ENCODE measurements at places on chromosomes 2 and 18.
A peak's percentile ranks its signal among the peaks of the same experiment; 100 is the strongest.

DNA sequence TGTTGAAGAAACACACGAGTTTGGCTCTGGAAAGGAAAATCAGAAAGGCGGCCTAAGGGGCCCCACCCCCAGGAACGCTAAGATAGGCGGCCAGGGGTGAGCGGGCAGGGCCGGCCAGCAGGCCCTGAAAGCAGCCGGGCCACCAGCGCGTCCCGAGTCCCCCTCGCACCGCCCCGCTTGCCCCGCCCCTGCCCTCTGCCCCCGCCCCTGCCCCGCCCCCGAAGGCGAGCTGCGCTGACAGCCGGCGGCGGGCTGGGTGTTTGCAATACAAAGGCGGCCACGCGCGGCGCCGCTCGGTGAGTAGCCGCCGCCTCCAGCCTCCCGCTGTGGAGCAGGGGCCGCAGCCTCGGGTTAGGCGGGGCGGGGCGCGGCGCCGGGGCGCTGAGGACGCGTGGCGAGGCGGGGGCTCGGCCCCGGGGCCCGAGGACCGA is at the start of gene LPIN1:
Gene LPIN1 (plus strand): TSS at position 257 of the 431 bp plus-strand sequence. CDS start 18,910 bp downstream, outside the sequence.
- peak; percentile 90 for DNase-seq

GRCh38 chr2:234403751-234404150 is 93.1 kb downstream of the ARL4C start:
- no peak for DNase-seq

- DNase-seq = no peak
Measured at GRCh38 chr2:120442923-120443571, 97.1 kb downstream of the INHBB start.

GRCh38 chr2:217942731-217943335 is 60.0 kb downstream of the TNS1 start:
- DNase-seq = no peak

DNA sequence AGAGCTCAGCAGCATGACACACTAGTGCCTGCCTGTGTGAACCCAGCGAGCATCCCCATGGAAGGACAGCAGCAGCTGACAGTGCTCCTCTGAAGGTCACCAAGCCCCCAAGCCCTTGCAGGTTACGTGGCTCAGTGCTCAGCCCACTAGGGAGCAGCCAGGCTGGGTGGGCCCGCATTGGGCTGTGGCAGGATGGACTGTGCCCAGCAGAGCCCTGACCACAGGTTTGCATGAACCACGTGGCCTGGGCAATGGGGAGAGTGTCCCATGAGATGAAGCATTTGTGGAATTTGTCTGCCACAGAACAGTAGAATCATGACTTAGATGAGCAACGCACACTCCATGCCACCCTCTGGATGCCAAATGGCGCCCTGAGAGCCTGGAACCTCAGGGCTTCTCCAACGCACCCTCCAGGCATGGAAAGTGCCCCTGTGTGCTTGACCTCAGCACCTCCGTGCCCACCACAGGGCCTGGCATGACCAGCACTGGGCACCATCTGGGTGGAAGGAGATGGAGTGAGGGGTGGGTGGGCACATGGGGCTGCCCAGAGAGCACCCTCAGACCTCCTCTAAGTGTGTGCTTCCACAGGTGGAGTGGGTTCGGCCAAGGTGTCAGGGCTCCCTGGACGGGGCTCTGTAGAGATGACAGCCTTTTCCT is 216.1 kb upstream of the RAB6C start:
- no peak for DNase-seq

DNA sequence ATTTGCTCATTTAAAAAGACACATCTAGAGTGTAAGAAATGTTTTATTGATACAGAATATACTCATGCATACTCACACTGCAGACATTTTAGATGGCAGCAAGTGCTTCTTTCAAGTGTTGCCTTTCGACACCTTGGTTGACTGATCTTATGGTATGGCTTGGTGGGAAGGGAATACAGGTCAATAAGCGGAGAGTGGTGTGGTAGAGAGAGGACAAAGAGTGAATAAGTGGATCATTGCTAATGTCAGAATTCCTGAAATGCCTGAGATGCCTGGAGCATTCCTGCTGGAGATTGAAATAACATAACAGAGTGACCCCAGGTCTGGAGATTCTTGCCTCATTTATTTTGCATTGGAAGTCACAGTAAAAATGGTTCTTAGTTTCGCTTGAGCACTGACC is 76.7 kb downstream of the RND3 start:
- DNase-seq = no peak

- no peak for DNase-seq
Measured at GRCh38 chr2:60735496-60736250, 20.4 kb upstream of the PAPOLG start.

GRCh38 chr18:57743008-57743407 is 60.1 kb downstream of the ATP8B1 start:
- no peak for DNase-seq

- DNase-seq = no peak
Measured at GRCh38 chr2:43448011-43448821, 147.6 kb downstream of the THADA start.

GRCh38 chr2:132415915-132416722 is 486 bp upstream of the GPR39 start:
- peak; percentile 11 for DNase-seq

DNA sequence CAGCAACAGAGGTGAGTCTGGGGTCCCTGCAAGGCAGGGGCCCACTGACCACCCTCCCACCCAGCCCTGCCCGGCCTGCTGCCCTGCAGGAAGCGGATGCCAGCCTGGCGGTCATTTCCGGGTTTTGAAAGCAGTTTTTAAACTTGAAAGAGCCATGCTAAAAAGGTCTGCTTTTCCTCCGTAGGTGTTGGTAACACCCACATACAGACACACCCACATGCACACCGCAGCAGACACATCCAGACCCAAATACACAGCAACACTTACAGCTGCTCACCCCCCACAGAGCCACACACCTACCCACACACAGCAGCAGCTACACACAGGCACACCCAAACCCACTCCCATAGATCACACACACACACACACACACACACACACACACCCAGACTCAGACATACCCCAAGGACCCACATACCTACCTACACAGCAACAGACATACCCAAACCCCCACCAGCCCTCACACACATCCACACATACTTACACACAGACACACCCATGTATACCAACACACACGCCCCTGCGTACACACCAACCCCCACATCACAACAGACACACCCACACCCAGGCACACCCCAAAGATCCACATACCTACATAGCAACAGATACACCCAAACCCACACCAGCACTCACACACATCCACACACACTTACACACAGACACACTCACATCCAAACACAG is 7.6 kb downstream of the ZFP36L2 start:
- peak; percentile 56 for DNase-seq

DNA sequence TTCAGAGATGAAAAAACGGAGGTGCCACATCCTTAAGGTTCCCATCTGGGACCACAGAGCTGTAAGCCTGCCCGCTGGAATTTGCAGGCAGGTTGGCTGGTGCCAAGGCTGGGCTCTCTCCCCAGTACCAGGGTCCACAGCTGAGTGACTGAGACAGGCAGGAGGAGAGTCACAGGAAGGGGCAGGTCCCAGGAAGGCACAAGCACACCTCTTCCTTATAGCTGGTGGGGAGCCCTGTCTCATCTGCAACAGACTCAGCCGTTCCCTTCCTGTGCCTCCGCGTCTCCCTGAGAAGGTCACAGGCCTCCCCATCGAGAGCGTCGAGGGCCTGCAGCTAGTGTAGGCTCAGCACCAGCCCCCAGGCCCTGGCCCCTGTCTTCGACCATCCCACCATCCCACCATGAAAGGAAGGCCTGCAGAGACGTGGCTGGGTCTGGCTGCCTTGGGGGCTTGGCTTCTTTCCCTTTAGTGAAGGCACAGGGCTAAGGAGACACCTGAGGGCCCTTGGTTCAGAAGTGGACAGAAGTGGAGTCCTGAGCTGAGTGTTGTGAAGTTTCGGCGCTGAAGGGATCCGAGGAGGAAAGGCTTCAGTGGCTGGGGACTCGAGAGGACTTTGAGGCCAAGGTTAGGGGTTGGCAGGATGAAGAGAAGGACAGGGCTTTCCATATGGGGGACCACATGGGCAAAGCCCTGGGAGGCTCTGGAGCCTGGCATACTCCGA is 26.8 kb downstream of the GLI2 start:
- no peak for DNase-seq

DNA sequence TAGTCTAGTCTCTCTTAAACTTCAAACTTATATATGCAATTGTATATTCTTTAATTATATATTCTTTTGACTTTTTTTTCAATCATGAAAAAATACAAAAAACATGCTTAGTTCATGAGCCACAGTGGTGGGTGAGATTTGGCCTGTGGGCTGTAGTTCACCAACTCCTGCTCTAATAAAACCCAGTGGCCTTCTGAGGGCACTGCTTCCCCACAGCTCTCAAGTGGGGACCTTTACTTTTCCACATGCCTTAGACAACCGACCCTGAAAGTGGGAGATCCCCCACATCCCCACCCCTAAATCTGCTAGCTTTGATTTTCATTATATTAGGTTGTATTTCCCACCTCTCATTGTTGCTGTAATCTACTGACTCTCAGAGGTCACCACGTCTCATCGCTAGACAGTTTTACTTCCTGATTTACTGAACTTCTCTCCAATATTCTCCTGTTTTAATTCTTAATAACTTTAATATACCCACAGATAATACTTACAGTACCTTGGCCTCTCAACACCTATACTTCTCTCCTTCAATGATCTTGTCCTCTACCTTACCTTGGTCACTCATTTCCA is 57.3 kb downstream of the ROCK1 start:
- peak; percentile 39 for DNase-seq

- no peak for DNase-seq
Measured at GRCh38 chr2:176104316-176105077, 2.6 kb upstream of the HOXD11 start.

DNA sequence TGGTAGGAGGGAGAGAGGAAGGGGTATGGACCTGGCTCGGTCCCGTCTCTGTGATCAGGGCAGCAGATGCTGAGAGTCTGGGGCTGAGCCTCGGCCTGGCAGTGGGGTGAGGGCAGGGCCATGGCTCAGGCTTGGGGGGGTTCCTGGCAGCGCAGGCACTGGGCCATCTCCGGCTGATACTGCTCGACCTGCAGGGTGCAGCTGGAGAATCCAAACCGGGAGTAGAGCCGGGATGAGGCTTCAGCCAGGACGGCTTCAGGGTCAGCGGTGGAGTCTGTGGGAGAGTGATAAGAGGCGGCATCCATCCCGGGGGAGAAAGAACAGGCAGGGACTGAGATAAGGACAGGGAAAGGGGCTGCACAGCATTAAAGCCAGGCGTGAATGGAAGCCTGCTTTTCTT is 7.7 kb downstream of the SLC30A3 start:
- DNase-seq = no peak

GRCh38 chr2:62604336-62604735 is 98.3 kb upstream of the TMEM17 start:
- no peak for DNase-seq

DNA sequence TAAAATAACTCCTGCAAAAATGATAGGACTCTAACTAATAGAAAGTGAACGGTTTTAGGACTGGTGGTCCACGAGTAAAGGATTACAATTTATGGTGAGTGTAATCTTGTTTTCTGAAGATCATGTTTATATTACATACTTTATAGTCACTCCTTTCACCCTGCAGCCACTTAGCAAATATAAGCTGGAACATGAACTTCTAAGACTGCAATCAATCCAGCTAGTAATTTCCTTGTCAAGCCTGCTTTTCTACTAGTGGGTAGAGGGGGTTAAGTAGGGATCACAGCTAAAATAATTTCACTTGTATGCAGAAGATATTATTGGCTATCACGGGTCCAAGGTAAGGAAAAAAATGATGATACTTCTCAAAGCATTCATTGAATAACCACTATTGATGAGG is 125.5 kb upstream of the NETO1 start:
- DNase-seq = no peak

GRCh38 chr2:170999654-171000053 is 70.6 kb downstream of the GORASP2 start:
- DNase-seq = no peak

DNA sequence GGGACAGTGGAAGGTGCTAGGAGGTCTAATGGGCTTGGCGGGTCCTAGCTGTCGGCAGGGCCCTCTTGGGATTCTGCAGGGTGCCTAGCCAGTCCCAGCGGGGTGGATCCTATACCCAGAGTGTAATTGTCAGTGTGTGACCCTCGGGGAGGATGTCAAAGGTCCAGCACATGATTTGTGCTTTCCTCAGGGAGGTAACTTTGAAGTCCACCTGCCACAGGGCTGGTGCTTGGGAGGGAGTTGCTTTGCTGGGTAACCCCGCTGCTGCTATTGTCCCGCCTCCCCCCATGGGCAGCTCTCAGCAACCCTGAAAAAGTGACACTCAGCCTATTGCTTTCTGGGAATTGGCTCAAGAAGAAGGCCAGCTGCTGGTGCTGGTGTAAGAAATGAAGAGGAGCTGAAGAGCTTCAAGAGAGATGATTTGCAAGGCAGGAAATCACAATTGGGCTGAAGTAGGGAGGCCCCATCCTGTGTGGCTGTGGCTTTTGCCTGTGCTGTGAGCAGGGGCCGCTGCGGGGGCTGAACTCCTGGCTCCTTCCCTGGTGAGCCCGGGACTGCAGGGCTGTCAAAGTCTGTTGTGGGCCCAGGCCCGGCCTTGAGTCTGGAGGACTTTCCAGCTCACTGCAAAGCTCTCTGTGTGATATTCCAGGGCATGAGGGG is 36.4 kb downstream of the EMILIN2 start:
- no peak for DNase-seq

- DNase-seq = peak; percentile 72
Measured at GRCh38 chr2:201254081-201254730, 6.1 kb upstream of the CASP8 start.

DNA sequence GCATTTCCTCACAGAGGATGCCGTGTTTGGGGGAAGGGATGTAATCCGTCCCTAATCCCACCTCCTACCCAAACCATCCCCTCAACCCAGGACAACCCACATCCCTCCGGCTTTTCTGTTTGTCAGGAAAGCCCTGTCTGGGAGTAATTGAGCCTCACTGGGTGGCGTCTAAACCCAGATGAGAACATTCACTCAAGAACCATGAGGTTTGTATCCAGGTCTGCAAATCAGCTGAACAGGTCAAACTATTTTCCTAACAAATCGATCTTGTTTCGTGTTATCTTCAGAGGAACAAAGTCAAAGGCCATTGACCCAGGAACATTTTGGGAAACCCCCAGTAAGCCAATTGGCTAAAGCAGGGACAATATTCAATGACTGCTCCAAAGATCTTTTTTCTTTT is 25.7 kb downstream of the CYP27C1 start:
- no peak for DNase-seq

DNA sequence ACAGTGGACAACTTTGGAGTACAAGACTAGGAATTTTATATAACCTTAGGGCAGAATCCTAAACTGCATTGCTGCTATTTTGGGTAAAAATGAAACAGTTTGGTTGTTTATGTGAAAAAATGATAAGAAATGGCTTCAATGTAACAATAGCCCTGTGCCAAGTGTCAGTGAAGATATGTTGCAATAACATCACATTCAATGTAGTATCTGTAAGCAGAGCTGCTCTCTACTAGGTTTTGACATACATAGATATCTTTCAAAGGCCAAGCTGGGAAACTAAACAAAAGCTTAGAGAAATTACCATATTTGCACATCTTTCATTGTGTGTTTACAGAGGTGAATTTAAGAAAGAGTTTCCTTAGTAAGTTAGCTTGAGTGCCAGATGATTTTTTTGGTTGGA is 135.0 kb upstream of the DOK6 start:
- no peak for DNase-seq

DNA sequence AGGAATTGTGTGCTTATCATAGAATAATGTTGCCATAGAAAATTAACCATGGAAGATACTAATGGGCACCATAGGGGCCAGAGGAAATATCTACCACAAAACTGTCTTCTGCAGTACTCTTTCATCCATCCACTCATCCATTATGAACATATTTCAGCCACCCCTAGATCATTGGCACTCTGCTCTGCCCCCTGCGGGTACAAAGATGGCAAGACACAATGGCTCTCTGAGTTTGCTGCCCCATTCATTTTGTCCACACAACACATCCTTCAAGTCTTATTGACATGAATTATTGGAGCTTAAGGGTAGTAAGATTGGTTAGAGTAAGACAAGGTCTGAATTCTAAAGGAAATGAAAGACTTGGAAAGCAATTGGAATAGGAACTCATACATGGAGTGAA is 1224.7 kb upstream of the CELF4 start:
- DNase-seq = no peak
